ENCODE measurements at places on chromosomes 16 and 17.

- no peak for DNase-seq
Measured at GRCh38 chr16:65312071-65312470, 190.2 kb upstream of the CDH11 start.

DNA sequence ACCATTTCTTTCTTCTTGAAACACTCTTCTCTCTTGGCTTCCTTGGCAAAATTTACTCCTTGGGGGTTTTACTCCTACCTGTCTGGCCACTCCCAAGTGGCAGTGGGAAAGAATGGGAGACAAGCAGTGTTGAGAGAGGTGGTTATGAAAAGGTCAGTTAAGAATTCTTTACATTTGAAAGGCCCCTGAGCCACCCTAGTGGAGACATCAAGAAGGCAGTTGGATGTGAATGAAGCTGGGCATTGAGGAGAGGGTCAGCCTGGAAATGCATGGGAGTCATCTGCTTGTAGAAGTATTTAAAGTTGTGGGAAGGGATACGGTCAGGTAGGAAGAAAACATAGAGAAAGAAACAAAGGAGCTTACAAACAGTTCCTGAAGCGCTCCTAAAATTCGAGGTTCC, 42.3 kb upstream of the CCNF start:
- no peak for DNase-seq

DNA sequence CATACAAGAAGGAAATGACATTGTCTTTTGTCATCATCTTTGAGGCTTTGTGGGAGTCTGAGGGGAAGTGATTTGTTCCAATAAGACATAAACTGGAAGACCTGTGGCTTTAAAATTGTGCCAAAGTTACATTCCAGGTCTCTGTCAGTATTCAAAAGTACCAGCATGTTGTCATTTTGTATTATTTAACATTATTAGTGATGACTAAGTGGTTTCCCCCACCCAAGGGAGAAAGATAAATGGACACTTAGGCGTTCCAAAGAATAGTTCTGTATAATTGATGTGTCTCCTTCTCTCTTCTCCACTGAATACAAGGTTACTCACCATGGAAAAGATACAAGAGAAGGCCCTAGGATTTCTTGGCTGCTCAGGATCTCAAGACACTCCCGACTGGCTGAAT, 3.8 kb downstream of the CFAP97D1 start:
- DNase-seq = no peak

GRCh38 chr16:67431775-67432505, 1.0 kb downstream of the HSD11B2 start:
- no peak for DNase-seq

DNA sequence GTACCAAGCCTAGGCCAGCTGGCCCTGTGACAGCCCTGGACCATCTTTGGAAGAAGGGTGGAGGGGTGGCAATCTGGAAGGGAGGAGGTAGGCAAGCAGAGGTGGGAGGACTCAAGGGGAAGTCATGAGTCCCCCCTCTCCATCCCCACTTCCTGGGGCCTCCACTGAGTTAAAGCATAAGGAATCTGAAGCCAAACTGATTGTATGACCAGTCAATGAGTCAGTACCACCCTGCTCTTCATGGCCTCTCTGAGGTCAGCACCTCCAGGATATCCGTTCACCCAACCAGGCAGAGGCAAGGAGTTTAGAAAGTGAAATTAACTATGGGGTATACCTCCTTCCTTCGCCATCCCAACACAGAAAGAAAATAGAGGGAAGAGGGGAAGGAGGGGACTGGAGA, 272.7 kb downstream of the SOX9 start:
- no peak for DNase-seq

DNA sequence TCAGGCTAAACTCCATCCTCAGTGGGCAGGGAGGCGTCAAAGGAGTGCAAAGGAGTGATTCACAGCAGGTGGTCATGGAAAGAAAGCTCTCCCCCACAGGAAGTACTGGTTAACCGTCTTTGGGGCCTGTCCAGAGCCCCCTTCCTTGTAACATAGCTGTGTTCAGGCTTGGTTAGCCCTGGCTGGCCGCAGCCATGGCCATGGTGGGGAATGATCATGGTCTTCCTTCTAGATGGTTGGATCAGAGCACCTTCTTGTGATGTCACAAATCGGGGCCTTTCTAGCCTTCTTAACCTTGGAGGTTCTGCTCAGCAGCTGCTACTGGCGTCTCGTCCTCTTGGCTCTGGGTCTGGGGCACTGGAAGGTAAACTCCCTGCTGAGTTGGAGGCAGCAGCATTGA, 15.8 kb downstream of the NKD1 start:
- DNase-seq = no peak

DNA sequence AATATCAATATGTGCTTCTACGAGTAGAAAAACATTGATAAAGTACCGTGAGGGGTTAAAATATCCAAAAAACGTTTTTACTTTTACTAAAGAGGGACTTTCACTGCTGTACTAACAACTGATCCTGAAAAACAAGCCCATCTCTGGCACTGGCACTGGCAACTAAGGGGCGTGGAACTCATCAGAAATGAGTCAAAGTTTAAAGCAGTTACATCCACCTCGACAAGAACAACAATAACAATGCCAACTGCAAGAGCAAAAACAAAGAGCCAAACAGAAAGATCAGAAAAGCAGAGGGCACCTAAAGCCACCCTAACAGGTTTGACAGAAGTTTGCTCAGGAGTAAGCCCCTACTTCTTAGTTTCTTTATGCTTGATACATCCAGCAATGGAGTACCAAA, 13.1 kb downstream of the MBTPS1 start:
- no peak for DNase-seq

GRCh38 chr17:82276938-82277337, 3.4 kb upstream of the CSNK1D start:
- no peak for DNase-seq

DNA sequence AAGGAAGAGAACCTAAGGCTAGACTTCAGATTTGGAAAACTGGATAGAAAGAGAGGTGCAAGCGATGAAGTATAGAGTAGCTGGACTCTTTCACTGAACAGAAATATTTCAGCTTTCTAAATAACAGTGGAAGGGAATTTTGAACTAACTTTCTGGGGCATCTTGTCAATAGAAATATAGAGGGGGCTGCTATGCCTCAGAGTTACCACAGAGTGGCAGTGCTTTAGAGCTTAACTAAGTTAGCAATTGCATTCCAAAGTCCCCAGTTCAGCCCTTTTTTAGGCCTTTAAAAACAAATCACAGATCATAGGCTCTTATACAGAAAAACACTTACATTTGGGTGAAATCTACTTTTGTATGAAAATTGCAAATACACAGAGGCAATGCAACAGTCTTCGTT, 154.2 kb upstream of the CDH8 start:
- no peak for DNase-seq

DNA sequence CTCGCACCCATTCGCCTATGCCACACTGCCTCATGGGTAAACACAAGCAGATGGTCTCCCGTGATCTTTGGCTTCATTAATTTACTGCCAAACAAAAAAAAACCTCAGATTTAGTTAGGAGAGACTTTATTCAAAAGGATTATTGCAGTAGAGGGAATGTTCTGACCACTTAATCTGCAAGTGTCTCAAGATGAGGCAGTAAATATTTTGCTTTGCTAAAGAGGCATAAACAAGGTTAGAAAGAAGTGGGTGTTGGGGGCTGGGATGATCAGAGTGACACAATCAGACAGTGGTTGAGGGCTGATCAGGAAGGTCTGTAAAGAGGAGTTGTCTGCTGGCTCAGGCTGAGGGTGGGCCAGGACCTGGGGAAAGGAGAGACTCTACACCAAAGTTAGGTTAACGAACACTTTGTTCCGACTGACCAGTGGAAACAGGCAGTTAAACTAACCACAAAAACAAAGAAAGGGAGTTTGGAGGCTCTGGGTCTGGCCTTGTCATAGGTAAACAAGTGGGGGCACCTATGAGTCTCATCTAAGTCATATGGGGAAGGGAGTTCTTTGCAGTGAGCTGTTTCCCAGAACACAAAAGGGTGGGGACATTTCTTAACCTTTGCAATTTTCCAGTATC, 28.5 kb downstream of the HSD17B2 start:
- no peak for DNase-seq

GRCh38 chr17:40464392-40464855, 21.2 kb downstream of the IGFBP4 start:
- DNase-seq = no peak

DNA sequence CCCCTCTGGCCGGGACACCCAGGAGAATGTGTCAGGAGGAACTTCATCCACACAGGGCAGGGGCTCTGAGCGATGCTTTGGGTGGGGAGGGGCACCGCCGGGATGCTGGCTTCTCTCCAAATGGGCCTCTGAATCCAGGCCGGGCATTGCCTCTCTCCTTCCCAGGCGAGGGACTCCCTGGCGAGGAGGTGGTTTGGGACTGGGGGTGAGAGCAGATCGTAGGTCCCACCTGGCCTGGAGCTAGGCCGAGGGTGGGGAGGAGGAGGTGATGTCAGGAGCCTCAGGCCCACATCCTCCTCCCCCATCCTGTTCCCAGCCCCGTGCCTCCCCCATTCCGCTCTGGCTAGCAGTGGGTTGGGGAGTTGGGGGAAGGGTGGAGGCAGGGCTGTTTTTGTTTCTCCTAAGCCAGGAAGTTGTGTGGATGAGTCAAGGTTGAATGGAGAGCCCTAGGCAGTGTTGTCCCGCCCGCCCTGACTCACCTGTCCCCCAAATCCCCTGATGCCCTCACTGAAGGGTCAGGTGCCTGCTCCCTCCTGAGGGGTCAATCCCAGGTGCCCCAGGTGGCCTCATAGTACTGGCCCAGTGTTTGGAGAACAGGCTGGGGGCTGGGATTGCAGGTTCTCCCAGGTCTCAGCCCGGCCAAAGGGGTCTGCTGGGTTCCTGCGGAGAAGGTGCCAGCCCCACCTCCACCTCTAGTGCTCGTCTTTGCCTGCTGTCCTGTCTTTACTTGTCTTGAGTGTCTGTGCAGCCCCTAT, 2.8 kb downstream of the GRB7 start:
- DNase-seq = no peak

DNA sequence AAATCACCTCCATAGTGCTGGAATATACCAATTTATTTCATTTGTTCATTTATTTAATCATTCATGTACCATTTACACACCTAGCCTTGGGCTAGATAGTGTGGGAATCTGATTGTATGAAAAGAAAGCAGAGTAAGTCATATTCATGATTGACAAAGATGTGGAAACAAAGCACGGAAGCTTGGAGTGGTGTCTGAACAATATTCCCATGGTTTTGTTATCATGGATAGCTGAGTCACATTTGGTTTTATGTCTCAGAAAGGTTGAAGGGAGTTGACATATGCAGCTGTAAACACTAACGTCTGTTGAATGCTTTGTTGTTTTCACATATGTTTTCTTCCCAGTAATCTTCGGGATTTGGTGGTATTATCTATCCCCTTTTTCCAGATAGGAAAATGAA, 76.6 kb downstream of the MAP2K4 start:
- no peak for DNase-seq

DNA sequence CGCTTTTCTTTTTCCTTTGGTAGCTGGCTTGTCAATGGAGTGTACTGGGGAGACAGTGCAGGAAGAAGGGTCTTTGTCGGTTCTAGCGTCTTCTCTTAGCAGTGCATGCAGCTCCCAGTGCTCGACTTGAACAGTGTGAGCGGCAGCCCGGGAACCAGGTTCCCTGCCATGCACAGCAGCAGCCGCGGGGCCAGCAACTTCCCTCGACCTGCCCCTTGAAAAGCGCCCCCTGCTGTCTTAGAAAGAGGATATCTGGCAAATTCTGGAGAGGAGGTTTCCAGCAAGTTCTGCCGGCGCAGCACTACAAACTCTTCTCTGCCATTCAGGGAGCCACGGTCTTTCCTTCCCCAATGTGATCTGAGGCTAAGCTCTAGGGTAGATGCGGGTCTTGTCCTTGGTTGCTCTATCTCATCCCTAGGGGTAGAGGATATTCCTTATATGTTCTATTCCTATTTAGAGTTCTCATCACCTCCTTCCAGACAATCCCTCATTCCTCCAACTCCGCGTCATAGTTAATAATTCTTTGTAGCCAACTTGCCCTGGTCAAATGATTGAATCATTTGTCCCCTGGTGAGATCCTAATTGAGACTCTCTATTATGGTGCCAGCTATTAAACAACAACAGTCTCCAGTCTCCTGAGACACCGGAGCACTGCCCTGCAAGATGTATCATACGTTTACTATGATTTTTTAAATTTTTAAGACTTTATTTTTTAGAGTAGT, 451.3 kb downstream of the PMP22 start:
- DNase-seq = no peak

DNA sequence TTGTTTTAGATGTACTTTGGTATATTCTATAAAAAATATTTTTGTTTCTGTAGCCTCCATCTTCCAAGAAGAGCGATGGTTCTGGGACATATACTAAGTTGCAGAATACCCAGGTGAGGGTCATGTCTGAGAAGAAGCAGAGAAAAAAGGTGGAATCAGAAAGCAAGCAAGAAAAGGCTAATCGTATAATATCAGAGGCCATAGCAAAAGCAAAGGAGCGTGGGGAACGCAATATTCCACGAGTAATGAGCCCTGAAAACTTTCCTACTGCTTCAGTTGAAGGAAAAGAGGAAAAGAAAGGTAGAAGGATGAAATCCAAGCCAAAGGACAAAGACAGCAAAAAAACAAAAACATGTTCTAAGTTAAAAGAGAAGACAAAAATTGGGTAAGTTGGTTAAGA, 154.6 kb downstream of the CHD9 start:
- no peak for DNase-seq

- no peak for DNase-seq
Measured at GRCh38 chr17:28718333-28719020, 809 bp upstream of the RAB34 start.

GRCh38 chr17:74045608-74046280, 157.7 kb upstream of the RPL38 start:
- DNase-seq = no peak

DNA sequence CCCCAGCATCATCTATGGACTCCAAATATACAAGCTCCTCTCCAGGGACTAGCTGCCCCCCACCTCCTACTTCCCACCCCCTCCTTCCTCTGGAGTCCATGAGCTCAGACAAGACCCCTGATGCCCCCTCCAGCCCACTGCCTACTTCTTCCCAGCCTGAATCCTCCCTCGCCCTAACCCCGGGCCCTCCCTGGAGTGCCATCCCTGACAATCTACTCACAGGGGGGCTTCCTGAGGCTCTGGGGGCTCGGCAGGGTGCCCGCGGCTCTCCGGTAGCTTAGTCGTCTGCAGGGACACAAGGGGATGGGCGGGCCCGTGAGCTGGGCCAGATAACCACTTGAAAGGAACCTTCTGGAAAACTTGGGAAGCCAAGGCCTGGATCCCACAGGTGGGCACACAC, 15.1 kb downstream of the MPP3 start:
- DNase-seq = no peak

DNA sequence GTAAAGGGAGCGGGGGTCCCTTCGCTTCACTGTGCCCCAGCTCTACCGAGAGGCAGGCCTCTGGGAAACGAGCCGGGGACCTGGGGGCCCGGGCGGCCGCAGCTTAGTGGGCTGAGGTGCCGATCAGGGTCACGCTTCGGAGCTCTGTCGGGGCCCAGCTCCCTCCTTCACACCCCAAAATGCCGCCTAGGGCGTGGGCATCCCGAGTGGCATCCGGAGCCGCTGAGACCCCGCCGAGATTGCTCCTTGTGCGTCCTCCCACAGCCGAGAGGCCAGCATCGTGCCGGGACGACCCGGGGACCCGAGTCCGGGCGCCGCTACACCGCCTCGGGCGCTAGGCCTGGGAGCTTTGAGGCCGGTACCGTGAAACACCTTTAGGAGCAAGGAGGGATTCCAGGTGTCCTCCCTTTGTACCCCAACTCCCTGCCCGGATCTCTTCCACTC, 1.3 kb downstream of the SALL1 start:
- no peak for DNase-seq

Data from stimulated activated CD8-positive, alpha-beta memory T cell treated with anti-CD3 and anti-CD28 coated beads, Interleukin-15, amount 100 ng/mL, for 24 hours (primary cell).